Umbilical cord (tissue), 2 donors: ENCODE measurements at places on chromosomes 5 and 9. TPM values are rescaled to one million over a fixed set of nuclear protein-coding genes. Genes with fewer than 3 reads are reported as not detected.

- no peak for DNase-seq
Observed at GRCh38 chr5:79959407-79959806, 31.7 kb downstream of the MTX3 start.

Gene COL27A1
- 12.3 TPM for total RNA-seq

- DNase-seq: peak; percentile 84
Observed at GRCh38 chr9:69173891-69174615, at the start of gene TJP2. Gene TJP2 (plus strand): TSS chr9:69174277. CDS start chr9:69174373, 96 bp downstream.

Gene IARS1
- total RNA-seq: 176 TPM

GRCh38 chr9:85130260-85130659 lies 460.7 kb downstream of the NTRK2 start:
- DNase-seq: no peak

DNA sequence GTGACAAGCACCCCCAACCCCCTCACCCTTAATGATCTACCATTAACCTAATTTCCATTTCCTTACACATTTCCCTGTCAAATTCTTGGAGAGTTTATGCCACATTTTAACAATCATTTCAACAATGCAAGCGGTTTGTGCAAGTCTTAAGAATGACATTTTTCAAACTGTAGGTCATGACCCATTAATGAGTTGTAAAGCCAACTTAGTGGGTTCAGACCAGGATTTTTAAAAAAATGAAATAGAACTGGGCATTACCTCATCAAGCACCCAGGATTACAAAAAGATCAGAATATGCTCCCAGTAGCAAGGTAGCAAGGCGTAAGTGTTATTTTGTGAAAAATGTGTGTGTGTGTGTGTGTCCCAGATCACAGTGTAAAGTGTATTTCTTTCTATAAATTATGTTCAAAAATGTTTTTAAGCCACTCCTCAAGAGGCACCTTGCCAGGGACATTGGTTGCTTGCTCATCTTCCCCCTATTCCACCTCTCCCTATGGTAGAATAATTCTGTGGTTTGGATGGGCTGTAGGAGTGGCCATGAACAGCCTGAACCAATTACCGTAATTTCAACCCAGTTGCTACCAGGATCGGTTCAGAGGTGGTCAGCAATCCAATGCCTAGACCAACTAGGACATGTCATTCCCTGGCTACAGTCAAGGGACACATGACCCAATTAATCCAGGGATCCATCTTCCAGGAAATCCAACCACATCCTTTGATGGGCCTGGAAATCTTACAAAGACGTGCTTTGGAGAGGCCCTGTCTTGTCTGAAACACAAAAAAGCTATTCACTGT lies 14.4 kb upstream of the TGFBR1 start:
- no peak for DNase-seq

Gene MYMK
- not detected for total RNA-seq

DNA sequence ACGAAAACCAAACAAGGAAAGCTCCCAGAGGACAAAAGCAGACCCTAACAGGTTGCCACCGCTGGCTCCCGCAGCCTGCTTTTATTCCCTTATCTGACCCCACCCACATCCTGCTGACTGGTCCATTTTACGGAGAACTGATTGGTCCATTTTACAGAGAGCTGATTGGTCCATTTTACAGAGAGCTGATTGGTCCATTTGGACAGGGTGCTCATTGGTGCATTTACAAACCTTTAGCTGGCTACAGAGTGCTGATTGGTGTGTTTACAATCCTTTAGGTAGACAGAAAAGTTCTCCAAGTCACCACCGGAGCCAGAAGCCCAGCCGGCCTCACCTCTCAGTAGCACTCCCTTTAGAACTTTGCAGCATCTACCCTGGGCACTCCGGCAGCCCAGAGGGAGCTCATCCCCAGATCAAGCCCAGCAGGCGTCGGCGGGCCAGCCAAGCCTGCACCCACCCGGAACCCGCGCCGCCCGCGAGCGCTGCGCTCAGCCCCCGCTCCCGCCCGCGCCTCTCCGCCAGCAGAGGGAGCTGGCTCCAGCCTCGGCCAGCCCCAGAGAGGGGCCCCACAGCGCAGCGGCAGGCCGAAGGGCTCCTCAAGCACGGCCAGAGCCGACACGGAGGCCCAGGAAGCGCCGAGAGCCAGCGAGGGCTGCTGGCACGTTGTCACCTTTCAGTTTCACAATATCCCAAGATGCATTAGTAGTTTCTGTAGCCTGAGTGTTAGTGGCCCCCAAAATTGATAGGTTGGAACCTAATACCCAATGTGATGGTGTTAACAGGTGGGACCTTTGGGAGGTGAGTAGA lies 35.3 kb upstream of the CLPTM1L start:
- peak; percentile 14 for DNase-seq

GRCh38 chr5:34903260-34903659 lies 12.0 kb downstream of the RAD1 start:
- DNase-seq: no peak

DNA sequence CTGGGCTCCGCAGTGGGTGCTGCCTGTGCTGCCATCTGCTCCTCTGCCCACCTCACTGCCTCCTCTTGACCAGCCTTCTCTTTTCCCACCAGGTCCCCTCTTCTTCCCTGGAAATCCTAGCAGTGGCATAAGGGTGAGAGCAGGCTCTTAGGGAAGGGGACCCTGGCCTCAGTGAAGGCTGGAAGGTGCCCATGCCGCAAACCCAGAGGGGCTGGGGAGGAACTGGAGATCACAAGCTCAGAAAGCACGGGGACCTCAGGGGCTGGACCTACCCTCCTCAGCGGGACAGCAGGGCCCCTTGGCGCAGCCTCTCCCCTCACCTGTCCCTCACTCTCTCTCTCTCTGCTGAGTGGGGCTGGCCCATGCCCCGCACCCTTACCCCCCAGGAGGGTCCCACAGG lies 144.4 kb upstream of the IRX2 start:
- no peak for DNase-seq

DNA sequence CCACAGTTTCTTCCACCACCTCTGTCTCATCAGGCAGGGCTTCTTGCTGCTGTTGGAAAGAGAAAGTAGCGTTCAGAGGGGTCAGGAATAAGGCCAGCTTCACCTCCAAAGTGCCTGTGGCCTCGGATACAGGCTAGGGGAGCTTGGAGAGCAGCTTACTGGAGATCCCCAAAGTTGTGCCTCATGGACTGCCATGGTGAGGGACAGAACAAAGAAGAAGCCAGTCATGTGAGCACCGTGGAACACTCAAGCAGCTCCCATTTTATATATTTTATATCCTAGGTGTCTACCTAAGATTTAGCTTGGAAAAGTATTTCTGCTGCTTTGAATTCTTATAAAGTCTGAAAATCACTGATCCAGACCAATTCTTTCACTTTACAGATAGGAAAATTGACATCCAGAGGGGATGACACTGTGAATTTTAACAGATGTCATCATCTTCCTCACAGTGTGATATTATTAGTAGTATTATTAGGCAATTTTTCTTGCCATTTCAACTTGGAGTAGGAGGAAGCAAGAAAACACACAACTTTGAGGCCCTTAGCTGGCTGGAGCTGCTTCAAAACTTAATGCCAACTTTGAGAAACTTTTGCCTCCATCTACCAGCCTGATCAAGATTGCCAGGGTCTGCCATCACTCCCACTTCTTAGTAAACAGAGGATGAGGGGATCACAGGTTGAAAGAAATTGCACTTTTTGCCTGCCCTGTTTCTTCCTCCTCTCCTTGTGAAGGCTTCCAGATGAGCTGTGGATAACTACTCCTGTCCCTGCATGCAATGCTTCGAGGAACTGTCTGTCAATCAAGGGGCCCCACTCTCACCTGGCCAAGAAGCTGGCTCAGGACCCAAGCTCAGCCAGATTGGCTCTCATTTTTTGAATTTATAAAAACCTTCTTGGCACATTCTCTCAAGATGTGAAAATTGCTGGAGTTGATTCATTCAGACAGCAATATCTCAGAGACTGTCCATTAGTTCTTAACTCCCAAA lies 11.8 kb downstream of the SPARC start:
- DNase-seq: peak; percentile 46

DNA sequence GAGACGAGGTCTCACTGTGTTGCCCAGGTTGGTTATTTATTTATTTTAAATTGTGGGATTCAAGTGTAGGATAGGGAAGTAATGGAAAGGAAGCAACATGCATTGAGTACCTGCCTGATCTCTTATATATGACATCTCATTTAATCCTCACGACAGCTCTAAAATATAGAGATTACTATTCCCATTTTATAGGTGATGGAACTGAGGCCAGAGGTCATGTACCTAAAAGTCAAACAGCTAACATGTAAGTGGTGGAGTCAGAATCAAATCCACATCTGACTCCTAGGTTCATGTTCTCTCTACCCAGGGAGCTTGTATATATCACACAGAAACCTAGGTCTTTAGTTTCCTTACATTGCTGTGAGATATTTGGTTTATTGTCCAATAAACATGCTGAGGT lies 26.1 kb upstream of the MATR3 start:
- no peak for DNase-seq

GRCh38 chr5:178785999-178786398 lies 55.5 kb upstream of the ZNF354A start:
- DNase-seq: no peak

GRCh38 chr5:95426227-95426626 lies 35.1 kb downstream of the FAM81B start:
- no peak for DNase-seq

DNA sequence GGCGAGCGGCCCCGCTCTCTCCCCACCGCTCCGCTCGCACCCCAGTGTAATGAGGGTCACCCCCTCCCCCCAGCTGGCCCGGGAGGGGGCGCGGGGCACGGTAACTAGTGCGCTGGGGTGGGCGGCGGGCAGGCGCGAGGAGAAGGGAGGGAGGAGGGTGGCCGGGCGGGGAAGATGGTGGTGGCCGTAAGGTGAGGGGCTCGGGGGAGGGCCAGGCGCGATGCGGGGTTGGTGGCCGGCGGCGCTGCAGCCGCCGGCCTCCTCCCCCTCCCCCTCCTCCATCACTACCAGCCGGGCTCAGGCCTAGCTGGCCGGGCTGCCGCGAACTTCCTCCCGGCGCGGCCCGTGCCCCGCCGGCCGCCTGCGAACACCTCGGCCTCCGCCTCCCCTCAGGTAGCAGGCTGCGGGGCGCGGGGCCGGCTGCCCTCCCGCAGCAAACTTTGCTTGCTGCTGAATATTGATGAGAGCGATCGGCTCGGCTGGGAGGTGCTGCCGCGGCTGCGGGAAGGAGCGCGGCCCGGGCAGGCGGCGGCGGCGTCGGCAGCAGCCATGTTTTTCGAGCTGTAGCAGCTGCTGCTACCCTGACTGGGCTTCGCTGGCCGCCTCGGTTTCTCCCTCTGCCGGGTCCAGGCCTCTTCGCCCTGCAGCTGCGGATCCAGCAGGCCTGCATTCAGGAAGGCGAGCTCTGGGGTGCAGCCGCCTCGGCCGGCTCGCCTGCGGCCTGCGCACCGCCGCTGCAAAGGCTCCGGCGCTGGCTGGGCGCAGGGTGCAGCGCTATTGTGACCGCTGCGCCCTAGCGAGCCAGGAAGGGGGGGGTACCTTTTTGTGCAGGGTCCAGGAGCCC lies 502 bp downstream of the NSD1 start:
- peak; percentile 64 for DNase-seq

Gene ADRA1B
- 0.48 TPM for total RNA-seq

GRCh38 chr9:77632652-77633051 lies 15.5 kb downstream of the GNA14 start:
- DNase-seq: no peak

GRCh38 chr5:168978500-168978899 lies 322.4 kb downstream of the SLIT3 start:
- no peak for DNase-seq

Gene CKMT2
- total RNA-seq: 0.48 TPM

Gene ANKDD1B
- 6.0 TPM for total RNA-seq

Gene CNTNAP3
- total RNA-seq: 20.0 TPM

- DNase-seq: no peak
Observed at GRCh38 chr9:114558027-114558675, 29.4 kb upstream of the ATP6V1G1 start.

Gene CBY3
- not detected for total RNA-seq

- no peak for DNase-seq
Observed at GRCh38 chr9:107883496-107884124, 394.0 kb upstream of the KLF4 start.

DNA sequence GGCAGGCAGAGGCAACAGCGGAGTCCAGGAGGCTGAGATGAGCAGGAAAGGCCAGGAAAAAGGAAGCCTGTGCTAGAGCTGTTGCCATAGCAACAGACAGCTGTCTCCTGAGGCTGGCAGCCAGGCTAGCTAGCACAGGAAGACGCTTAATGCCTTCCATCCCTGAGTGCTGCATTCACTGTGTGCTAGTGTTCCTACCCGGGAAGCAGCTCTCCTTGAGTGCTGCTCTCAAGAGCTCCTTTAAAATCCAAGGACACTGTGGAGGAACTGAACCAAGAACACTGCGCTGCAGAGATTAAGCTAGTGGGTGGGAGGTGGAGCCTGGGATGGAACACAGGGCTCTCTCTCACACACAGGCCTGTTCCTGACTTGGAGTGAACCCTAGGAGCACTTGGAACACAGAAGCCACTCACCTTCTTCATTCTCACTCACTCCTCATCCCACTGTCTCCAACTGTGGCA lies 53.5 kb upstream of the IL7R start:
- DNase-seq: peak; percentile 80

DNA sequence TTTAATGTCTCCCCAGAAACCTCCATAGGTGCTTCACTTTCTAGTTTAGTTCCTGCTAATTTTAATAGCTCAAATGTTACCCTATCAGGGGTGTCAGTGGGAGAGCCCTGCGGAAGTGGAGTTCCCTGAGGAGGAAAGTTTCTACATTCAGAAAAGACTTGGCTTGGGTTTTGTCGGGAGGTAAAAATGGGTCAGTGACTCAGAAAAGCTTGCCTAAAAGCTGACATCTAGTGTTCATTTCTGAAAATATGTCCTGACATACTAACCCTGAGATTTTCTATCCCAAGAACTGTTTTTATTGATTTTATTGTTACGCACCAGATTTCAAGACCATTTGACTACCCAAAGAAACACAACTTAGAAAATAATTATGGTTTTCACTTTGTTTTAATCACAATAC lies 40.9 kb upstream of the GLDC start:
- DNase-seq: peak; percentile 27

GRCh38 chr5:173451651-173452050 lies 123.4 kb upstream of the STC2 start:
- no peak for DNase-seq
